ENCODE measurements at places on chromosomes 13 and 19.

DNA sequence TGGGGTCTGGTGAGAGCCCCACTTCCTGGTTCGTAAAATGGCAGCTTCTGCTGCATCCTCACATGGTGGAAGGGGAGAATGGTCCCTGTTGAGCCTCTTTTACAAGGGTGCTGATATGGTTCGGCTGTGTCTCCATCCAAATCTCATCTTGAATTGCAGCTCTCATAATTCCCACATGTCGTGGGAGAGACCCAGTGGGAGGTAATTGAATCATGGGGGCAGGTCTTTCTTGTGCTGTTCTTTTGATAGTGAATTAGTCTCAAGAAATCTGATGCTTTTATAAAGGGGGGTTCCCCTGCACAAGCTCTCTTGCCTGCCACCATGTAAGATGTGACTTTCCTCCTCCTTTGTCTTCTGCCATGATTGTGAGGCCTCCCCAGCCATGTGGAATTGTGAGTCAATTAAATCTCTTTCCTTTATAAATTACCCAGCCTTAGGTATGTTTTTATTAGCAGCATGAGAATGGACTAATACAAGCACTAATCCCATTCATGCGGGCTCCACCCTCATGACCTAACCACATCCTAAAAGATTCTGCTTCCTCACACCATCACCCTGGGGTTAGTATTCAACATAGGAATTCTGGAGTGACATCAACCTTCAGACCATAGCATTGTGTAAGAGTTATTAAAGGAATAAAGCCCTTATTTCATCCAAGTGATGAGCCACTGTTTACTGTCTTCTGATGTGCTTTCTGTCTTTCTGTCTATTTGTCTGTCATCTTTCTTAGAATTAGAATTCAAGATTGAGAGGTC, 159.0 kb upstream of the IRS2 start:
- DNase-seq = no peak

DNA sequence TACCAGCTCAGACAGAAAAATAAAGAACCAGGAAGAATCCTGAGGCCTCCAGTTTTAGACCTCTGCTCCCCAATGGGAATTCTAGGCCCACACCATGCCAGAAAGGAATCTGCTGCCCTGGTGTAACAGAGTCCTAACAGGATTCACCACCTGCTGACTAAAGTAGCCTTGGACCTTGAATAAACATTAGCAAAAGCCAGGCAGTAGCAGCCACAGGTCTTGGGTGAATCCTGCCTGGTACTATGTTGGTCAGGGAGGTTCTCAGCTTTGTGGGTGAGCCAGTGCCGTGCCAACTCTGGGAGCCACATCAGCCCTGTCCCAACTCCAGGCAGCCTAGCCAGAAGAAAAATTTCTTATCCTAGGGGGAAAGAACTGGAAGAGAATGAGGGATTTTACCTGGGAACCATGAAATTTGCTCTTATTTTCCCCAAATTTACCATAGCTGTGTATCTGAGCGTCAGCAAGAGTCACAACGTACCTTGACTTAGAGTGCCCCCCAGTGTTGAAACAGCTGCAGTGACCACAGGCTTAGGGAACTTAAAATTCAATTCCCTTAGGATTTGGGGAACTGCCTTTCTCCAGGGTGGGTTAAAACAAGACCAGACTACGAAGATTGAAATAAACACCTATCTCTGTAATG, 1895.6 kb upstream of the PRR20A start:
- DNase-seq = no peak

GRCh38 chr13:45258334-45258675, 57.5 kb upstream of the KCTD4 start:
- no peak for DNase-seq

GRCh38 chr19:13781547-13781946, 7.3 kb downstream of the C19orf53 start:
- no peak for DNase-seq

GRCh38 chr13:35917942-35918645, 213.1 kb downstream of the DCLK1 start:
- no peak for DNase-seq

DNA sequence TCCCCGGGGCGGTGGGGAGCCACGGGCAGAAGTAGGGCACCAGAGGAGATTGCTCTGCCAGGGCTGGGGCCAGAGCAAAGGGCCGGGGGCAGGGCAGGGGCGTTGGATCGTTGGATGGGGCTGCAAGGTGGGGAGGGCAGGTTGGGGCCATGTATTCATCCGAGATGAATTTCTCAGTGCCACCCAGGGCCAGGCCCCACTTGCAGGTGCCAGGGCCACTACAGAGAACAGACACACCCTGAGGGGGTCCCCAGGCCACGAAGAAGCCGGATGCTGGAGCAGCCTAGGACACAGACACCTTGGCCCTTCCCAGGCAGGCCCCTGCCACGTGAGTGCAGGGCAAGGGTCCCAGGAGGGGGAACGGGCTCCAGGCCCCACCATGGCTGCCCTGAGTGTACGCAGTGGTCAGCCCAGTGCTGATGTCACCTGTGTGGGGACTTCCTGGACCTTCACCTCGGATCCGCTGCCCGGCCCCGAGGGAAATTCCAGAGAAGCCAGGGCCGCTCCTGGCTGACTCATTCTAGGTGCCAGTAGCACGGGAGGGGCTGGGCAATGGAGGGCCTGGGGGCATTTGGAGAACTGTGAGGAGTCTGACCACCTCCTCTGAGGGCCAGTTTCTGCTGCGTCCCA, 9.6 kb upstream of the SBNO2 start:
- no peak for DNase-seq

DNA sequence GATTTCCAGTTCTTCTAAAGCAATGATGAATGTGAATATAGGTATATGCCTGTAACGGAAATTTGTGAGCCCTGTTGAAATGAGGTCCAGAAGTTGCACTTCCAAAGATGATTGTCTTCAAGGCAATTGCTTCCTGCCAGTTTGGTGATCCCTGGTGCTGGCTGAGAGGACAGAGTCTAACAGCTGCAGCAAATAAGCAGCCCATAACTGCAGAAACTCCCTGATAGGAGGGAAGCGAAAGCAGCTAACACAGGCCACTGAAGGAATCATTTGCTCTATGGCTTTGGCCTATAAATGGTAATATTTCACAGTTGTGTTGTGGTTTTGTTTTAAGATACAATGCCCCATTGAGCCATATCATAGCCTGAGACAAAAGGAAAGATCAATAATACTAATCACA, 451.5 kb upstream of the MIR17HG start:
- no peak for DNase-seq

GRCh38 chr19:16076958-16077611, 790 bp downstream of the TPM4 start:
- no peak for DNase-seq

GRCh38 chr19:51272183-51272810, 21.4 kb downstream of the SIGLECL1 start:
- DNase-seq = no peak

DNA sequence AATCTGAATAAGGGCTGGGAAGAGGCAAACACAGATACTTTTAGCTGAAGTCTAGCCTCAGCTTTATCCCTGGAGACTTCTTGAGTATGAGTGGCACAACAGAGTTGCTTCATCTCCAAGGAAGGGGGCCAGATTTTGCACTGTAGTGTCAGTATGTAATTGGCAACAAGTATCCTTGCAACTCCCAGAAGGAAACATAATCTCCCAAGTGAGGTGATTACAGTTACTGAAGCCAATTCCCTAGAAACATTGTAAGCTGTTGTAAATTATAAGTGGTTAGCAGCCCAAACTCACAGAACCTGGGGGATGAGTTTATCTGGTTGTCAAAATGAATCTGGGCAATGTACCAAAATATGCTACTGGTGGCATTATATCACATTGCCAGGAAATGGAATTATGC, 2065.7 kb upstream of the PCDH20 start:
- DNase-seq = no peak

DNA sequence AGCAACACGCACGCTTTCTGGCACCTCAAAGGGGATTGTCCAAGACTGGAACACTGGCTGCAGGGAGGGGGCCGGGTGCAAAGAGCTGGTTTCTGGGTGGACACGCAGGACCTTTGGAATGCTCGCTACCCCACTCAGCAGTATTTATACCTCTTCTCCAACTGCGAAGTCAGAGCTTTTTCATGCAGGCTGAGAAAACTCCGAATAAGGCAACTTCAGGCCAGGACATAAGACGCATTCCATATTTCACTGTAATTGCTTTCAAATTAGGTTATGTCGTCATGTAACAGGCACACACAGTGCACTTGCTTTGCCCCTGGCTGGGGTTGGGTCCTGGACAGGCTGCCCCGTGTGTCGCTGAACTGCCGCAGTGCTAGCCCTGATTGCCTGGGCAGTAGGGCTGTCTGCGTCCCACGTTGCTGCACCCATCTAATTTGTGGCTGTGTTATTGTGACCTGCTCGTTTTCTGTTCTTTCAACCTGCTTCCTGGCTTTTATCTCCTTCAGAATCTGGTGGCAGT, 44.5 kb downstream of the ACTN4 start:
- no peak for DNase-seq

DNA sequence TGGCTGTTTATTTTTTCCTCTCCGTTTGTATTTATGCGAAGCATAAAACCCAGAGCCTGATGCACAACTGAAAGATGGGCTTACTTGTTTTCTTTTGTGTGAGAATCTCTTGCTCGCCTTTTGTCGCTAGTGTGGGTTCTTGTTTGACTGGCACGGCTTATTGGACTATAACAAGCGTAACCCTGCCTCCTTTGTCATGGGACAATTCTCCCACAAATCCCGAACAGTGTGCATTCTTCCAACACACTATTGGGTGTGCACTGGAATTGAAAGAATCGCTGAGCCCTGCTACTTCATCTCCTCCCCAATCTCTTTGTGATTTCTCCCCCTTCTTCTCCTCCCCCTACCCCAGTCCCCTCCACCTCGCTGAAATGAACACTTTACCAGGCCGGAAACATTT, 110.8 kb downstream of the ZIC5 start:
- no peak for DNase-seq

- no peak for DNase-seq
These were observed 6.2 kb downstream of the THAP8 start for GRCh38 chr19:36047835-36048234.

DNA sequence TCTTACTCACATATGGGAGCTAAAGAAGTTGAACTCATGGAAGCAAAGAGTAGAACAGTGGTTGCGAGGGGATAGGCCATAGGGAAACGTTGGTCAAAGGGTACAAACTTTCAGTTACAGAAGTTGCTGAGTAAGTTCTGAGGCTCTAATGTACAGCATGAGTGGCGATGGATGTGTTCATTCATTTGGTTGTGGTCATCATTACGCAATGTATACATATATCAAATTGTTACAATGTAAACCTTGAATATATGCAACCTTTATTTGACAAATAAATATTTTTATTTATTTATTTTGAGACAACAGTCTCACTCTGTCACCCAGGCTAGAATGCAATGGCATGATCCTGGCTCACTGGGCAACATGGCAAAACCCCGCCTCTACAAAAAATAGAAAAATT, 38.7 kb downstream of the ZIC5 start:
- DNase-seq = no peak

GRCh38 chr13:93375491-93375890, 148.9 kb downstream of the GPC6 start:
- no peak for DNase-seq

GRCh38 chr19:18832306-18833140, 764 bp downstream of the UPF1 start:
- no peak for DNase-seq

- no peak for DNase-seq
These were observed 7.8 kb upstream of the LGALS16 start for GRCh38 chr19:39647918-39648317.

DNA sequence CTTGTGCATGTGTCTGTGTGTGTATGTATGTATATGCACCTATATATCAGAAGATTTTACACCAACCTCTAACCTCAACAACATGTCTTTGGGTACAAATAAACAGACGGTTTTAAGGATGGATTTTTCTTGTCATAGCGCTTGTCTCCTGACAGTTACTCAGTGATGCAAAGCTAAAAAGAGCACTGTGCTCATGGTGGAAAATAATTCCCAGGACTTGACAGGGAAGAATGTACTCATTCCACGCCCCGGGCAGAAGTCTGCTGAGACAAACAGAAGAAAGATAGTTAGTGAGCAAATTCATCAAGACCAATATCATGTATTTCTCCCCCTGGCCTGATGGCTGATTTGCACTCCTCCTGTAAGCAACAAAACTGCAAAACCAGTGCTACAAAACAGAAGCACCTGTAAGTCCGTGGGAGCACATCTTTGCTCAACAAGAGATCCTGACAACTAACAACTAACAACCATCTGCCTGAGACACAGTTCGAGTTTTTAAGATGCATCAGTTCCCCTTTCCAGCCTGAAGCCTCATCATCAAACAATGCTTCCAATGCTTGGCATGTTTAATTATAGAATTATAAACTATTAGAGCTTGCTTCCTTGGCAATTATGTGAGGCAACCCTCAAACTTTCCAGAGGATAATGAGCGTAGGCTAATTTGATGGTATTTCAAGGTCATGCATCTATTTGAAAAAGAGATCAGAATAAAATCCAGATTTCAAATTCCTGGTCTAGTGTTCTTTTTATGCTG, 812.7 kb upstream of the MIR17HG start:
- no peak for DNase-seq

- DNase-seq = no peak
These were observed 1193.1 kb downstream of the EFNB2 start for GRCh38 chr13:105342281-105342820.

DNA sequence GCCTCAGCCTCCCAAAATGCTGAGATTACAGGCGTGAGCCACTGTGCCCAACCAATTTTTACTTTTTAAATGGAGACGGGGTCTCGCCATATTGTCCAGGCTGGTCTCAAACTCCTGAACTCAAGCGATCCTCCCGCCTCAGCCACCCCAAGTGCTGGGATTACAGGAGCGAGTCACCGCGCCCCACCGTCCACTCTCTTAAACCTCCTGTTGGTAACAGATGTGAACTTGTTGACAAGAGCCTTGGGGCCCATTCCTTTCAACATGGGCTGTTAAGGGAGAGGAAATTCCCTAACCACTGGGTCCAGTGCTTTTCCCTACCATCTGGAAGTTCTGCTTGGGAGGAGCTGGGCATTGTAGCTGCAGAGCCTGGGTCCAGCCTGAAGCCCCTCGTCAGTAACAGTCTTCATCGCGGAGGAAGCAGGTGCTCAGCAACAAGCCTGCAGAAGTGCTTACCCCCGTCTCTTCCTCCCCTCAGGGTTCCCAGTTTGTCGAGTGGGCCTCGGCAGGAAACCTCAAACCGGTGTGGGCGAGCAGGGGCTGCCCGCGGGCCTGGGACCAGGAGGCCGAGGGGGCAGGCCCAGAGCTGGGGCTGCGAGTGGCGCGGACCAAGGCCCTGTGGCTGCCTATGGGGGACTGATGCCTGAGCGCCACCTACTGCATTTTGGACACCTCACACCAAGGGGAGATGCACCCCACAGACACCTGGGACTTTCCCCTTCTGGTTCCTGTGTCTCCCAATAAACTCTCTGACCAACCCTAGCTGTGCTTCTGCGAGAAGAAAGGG, 4.0 kb upstream of the FLT3LG start:
- DNase-seq = no peak

- DNase-seq = no peak
These were observed 53.0 kb downstream of the CHST8 start for GRCh38 chr19:33674626-33675367.

DNA sequence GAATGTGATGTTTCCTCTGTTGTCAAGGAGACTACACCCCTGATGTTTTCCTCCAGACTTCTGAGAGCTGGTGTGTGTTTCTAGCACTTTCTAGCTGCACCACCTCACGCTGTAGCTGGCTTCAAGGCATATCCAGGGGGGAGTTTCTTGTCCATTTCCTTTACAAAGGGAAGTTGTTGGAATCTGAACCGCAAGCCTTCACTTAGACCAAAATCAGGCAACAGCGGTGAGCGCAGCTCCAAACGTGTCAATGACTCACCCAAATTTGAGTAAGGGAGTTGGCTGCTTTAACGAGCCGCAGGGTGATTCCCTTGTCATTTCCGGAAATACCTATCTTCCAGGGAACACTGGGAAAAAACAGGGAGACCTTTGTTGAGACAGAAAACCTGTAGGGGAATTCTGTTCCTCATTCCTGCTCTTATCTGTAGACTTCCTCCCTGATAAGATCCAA, 2.5 kb downstream of the LDLR start:
- peak; percentile 1 for DNase-seq
